Stimulated activated CD4-positive, alpha-beta T cell treated with anti-CD3 and anti-CD28 coated beads, Interleukin-1b, Interleukin-23, amount 100 ng/mL, for 4 hours (primary cell): ENCODE measurements at places on chromosomes 3 and 15.

- no peak for DNase-seq
Observed at GRCh38 chr15:48924528-48925393, 39.0 kb downstream of the SHC4 start.

DNA sequence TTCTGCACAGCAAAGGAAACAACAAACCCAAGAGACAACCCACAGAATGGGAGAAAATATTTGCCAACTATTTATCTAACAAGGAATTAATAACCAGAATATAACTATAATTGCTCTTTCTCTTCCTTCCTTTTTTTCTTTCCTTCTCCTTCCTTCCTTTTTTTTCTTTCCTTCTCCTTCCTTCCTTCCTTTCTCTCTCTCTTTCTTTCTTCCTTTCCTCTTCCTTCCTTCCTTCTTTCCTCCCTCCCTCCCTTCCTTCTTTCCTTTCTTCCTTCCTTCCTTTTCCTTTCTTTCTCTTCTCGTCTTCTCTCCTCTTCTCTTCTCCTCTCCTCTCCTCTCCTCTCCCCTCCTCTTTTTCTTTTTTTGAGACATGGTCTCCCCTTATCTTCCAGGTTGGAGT, 345.4 kb upstream of the ARRDC4 start:
- DNase-seq: no peak

DNA sequence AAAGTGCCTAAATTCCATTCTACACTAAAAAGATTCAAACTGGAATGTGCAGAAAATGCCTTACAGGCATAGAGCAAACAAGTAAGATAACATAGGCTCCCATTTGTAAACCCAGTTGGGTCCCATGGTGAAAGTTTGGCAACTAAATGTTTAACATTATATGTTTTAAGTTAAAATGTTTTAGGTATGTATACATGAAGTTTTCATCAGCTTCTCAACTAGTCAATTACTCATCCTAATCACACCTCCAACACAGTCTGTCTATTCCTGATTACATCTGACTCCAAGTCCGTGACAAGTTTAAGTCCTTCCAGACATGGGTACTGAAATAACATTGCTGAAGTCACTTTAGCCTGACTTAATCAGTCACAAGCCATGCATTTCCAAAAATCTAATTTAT, 25.0 kb downstream of the MYLK start:
- no peak for DNase-seq

DNA sequence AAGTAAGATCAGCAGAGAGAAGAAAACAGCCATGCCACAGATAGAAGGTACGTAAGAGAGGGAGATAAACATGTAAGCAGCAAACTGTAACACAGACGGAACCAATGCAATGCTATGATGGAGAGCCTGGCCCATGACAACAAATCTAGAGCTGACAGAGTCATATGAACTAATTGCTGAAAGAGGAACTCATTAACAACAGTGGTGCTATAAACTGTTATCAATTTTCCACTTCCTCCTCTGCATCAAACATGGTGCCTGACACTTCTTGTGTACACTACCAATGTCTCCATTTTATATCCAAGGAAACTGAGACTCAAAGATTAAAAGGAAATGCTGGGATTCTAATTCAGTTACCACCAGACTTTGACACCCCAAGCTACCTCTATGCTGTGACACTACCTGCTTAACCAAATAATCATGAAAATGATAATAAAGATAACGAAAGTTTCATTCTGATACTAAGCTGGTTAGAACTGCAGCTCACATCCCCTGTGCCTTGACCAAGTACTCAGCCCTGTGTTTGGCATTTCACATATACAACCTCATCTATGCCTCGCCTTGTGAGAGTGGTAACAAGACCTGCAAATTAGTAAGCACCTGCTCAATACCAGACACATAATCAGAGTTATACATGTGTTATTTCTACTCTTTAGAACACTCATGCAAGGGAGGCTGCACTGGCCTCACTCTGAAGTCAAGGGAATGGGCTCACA, 79.3 kb downstream of the ANO10 start:
- DNase-seq: no peak

DNA sequence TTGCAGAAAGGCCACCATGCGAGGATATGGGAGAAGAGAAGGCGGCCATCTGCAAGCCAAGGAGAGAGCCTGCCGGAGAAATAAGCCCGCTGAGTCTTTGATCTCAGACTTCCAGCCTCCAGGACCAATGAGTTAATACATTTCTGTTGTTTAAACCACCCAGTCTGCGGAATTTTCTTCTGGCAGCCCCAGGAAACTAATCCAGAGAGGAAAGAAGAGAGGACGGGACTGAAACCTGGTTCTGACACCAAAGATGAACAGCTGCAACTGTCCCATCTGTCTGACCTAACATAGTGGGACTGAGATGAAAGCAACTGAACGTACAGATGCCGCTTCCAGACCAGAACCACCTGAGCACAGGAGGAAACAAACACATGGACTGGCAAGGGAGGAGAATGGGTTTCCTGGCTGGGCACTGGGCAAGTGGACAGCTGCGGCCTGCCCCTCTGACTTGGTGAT, 32.3 kb downstream of the VGLL4 start:
- no peak for DNase-seq

DNA sequence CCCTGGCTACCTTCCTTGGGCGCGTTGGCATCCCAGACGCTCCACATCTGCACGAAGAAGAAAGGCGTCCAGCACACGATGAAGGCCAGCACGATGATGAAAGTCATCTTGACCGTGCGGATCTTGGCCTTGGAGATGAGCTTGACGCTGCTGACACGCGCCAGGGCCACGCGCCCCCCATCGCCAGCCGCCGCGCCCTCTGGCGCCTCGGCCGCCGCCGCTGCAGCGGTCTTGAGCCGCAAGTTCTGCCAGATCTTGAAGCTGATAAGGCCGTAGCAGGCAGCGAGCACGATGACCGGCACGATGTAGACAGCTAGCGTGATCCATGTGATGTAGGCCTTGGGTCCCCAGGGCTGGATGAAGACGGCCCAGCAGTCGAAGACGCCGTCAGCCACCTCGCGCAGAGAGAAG, 2.2 kb downstream of the OXTR start:
- DNase-seq: no peak

GRCh38 chr15:36177590-36178302, 401.7 kb upstream of the CDIN1 start:
- DNase-seq: no peak

DNA sequence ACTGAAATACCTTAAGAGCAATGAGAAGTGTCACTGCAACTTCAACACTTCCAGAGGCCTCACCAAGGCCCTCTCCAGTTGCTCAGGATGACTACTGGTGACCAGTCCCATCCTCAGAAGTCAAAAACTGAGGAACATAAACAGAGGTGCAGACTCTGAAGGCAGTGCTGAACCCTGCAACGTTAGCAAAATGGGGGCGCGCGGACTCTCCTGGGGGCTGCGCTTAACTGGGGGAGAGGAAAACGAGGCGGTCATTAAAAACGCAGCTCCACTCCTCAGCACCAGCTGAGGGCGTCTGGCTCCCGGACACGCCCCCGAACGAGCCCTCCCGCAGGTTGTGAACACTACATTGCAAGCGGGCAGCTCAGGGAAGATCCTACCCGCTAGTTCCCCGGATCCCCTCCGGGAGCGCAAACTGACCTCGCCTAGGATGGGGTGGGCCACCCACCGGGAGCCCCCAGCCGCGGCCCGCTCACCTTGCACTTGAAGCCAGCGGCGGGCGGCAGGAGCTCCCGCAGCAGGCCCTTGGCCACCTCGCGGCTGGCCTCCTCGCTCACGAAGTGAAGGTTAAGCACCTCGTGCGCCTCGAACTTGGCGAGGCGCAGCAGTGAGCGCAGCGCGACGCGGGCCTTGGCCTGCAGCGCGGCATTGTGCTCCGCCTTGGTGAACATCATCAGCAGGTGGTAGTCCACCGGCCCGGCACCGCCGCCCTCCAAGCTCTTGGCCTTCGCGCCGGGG, 711 bp downstream of the XXYLT1 start:
- peak; percentile 30 for DNase-seq

DNA sequence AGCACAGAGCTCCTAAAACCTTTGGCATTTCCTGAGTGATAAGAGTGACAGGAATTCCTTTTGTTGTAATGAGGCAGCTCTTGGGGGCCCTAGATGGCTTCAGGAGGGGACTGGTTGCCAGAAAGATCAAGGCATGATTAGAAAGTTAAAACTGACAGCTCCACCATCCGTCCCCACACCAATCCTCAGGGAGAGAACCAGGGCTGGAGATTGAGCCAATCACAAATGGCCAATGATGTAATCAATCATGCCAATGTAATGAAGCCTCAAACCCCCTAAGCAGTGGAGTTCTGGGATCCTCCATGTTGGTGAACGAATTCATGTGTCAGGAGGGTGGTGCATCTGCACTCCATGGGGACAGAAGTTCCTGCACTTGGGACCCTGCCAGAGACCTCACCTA, 265.1 kb downstream of the OCA2 start:
- DNase-seq: no peak

DNA sequence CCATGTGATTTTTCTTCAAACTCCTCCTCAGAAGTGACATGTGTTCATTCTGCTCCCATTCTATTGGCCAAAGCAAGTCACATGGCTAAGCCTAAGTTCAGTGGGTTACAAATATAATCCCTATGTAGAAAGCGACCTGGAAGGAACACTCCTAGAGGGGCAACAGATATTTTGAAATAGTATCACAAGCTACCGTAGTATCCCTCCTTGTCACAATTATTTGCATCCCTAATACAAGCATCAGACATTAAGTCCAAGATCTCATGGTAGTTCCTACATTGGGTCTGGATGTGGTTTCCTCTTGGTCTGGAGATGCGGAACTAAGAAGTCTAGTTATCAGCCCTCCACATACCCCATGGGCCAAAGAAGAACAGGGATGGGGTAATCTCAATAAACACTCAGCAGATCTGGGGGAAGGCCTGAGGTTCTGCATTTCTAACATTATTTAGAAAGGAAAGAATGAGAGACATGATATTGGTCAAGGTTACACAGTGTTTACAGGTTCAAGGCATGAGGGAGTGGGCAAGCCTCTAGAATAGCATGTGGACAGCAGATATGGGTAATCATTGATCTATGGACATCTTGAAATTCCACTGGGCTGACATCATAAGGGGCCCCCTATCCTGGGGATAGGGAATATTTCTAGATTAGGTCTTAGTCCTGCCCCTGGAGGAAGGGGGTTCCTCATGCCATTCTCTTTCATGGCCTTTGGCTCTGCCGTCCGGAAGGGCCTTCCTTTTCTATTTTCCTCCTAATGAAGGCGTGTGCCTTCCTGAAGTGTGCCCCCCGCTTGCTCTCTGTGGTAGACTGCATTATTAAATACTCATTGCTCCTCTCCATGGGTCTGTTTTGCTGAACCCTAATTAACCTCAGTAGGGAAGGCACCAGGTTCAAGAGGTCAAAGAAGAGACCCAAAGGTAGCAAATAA, 17.8 kb upstream of the ABHD2 start:
- no peak for DNase-seq

- no peak for DNase-seq
Observed at GRCh38 chr3:147775816-147776530, 366.8 kb downstream of the ZIC1 start.

GRCh38 chr3:21901484-21901883, 150.5 kb upstream of the ZNF385D start:
- DNase-seq: no peak

DNA sequence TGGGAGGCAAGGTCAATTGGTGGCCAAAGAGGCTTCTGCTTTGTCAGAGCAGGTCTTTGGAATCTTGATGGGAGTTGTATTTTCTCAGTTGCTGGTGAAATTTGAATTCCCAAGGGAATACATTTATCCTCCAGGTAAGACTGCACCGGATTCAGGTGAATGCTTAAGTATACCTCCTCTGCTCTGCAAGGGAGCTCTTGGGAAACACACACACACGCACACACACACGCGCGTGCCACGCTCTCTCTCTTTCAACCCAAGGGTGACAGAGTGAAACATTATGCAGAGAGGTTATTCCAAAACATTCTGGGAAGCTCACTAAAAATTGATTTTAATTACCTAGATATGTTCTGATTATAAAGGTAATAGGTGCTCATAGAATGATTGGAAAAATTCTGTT, 33.7 kb downstream of the ST6GAL1 start:
- DNase-seq: no peak

- DNase-seq: no peak
Observed at GRCh38 chr15:60385620-60386552, 11.9 kb downstream of the ANXA2 start.

GRCh38 chr3:195101001-195101583, 169.9 kb downstream of the XXYLT1 start:
- no peak for DNase-seq

- no peak for DNase-seq
Observed at GRCh38 chr3:64638981-64639481, 48.8 kb downstream of the ADAMTS9 start.

DNA sequence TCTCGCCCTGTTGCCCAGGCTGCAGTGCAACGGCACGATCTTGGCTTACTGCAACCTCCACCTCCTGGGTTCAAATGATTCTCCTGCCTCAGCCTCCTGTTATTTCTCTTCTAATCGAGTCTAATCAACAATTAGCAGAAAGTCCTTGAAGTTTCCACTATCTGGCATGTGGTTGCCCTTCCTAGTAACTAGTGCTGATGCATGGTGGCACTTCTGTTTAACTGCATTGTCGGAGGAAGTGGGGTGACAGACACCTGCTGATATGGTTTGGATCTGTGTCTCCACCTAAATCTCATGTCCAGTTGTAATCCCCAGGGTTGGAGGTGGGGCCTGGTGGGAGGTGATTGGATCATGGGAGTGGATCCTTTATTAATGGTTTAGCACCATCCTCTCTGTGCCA, 9.2 kb downstream of the CRTAP start:
- DNase-seq: no peak

DNA sequence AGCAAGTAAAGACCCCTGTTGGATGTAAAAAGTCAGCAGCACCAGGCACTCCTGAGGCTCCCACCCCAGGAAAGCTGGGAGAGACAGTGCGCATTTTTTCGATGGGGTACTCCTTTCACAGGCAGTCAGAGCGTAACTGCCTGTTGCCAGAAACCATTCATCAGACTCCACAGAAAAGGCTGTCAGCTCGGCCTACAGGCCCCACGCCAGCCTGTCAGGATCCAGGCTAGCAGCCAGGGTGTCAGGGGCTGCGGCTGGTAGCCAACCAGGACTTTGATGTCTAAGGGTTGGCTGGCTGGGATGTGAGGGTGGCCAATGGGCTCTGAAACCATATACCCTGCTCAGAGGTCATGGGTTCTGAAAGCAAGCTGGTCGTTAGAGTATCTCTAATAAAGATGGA, 164.5 kb downstream of the WNT5A start:
- no peak for DNase-seq

GRCh38 chr15:23596736-23597135, 31.3 kb downstream of the MKRN3 start:
- no peak for DNase-seq

GRCh38 chr3:119279101-119279554, 15.1 kb upstream of the ARHGAP31 start:
- DNase-seq: no peak

GRCh38 chr3:100537646-100538338, 45.4 kb downstream of the TMEM45A start:
- no peak for DNase-seq

GRCh38 chr3:23819599-23820360, 14.0 kb downstream of the UBE2E1 start:
- no peak for DNase-seq
